ENCODE measurements at places on chromosomes 5 and 9.
A peak's percentile ranks its signal among the peaks of the same experiment; 100 is the strongest.

- H3K4me3 ChIP-seq: no peak overlapping the region
- H3K27ac ChIP-seq: peak overlapping the region; percentile 30
- DNase-seq: no peak
Observed at GRCh38 chr5:27242258-27242626, 203.9 kb upstream of the CDH9 start.

GRCh38 chr5:158907856-158908255 is 191.9 kb downstream of the EBF1 start:
- H3K27me3 ChIP-seq: peaks cover 4% of the 10 kb centered on the region
- H3K4me3 ChIP-seq: no peak overlapping the region
- no peaks in the 10 kb centered on the region for H3K4me1 ChIP-seq
- no peaks in the 10 kb centered on the region for H3K36me3 ChIP-seq
- no peak overlapping the region for H3K27ac ChIP-seq
- no peak for DNase-seq

DNA sequence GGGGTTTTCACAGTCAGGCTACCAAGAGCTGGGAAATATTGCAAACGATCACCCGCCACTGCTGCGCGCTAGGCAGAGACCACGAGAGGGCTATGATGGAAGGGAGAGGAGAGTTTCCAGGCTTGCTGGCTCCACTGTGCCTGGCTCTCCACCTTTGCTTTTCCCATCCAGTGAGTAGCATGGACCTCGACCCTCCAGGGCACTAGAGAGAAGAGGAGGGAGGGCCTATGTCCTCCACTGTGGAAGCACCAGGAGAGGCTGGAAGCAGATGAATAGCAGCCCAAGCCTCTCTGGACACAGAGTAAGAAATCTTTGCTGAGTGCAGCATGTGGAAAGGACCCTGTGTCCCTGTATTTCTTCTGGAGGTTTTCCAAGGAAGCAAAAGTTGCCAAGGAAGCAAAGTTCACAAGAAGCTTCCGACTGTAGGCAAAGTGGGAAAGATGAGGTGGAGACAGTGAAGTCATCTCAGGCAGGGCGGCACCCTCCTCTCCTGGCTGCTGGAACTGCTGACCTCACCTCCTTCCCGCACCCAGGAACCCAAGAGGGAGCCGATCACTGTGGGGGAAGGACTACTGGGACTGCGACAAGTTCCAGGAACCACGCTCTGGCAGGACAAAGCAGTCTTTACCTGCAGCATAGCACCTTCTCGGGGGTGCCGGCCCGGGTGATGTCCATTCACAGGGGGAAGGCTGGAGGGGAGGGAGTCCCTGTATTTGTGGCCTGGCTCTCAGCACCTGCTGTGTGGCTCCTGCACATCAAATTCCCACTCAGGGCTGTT is 79.6 kb downstream of the CSNK1A1 start:
- no peaks in the 10 kb centered on the region for H3K36me3 ChIP-seq
- DNase-seq: peak; percentile 71
- H3K27ac ChIP-seq: peak overlapping the region; percentile 76

- no peak for DNase-seq
- no peaks in the 10 kb centered on the region for H3K36me3 ChIP-seq
- H3K27ac ChIP-seq: no peak overlapping the region
- H3K4me3 ChIP-seq: no peak overlapping the region
- H3K4me1 ChIP-seq: peaks cover 6% of the 10 kb centered on the region
- no peaks in the 10 kb centered on the region for H3K27me3 ChIP-seq
Observed at GRCh38 chr5:41921874-41922273, 3.2 kb upstream of the FBXO4 start.

DNA sequence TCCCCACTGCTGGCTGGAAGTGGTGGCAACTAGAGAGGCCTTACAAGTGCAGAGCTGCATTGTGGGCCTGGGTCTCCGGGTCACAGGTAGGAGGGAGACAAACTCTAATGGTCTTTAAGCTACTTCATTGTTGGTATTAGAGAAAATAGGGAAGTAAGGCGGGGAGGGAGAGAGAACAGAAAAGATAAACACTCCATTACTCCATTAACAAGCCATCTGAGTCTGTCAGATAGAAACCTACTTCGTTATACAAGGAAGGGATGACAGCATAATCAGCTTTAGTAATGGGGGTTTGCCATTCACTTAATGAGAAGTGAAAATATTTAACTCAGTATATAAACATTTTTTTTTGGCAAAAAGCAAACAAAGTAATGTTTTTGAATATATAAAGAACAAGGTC is 107.4 kb downstream of the TLE1 start:
- no peak overlapping the region for H3K4me3 ChIP-seq
- H3K4me1 ChIP-seq: peaks cover 1% of the 10 kb centered on the region
- DNase-seq: no peak
- H3K27ac ChIP-seq: no peak overlapping the region
- no peaks in the 10 kb centered on the region for H3K27me3 ChIP-seq

Data from hepatocyte (in vitro differentiated cells).